ENCODE measurements at places on chromosomes 4 and X.

- DNase-seq = no peak
Observed at GRCh38 chrX:3461397-3462165, 115.1 kb upstream of the MXRA5 start.

- DNase-seq = no peak
Observed at GRCh38 chr4:163447481-163447880, 26.1 kb downstream of the TKTL2 start.

- DNase-seq = no peak
Observed at GRCh38 chrX:113275804-113276203, 435.2 kb upstream of the AMOT start.

DNA sequence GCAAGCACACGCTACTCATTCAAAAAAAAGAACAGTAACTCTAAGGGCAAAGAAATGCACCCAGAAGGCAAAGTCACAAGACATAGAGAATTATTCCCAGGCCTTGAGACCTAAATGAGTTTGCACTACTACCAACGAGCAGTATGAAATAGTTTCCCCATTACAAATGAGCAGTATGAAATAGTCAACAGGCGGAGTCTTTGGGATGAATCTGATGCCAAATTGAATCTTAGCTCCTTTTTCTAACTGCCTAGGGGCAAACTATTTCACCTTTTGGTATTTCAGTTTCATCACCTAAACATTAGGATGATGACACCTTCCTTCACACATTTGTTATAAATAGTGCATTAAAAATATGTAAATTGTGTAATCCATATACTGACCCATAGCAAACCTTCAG lies 213.0 kb upstream of the FAT4 start:
- DNase-seq = no peak

DNA sequence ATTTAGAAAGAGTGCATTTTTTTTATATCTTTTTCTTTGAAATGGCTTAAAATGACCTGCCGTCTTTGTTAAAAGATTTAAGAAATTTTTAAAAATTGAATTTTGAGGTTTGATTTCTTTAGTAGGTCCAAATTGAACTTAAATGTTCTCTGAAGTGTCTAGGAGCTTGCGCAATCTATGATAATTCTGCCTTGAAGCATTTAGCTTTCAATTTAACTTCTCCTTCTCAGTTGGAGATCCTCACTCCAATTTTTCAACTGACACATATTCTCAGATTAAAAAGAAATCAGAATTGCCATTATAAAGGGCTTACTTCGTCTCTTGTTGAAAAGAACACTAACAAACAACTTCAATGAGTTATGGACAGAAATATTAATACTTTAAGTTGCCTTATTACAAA lies 273.5 kb downstream of the TMA16 start:
- DNase-seq = no peak

- no peak for DNase-seq
Observed at GRCh38 chrX:39426101-39426500, 624.8 kb downstream of the MID1IP1 start.

DNA sequence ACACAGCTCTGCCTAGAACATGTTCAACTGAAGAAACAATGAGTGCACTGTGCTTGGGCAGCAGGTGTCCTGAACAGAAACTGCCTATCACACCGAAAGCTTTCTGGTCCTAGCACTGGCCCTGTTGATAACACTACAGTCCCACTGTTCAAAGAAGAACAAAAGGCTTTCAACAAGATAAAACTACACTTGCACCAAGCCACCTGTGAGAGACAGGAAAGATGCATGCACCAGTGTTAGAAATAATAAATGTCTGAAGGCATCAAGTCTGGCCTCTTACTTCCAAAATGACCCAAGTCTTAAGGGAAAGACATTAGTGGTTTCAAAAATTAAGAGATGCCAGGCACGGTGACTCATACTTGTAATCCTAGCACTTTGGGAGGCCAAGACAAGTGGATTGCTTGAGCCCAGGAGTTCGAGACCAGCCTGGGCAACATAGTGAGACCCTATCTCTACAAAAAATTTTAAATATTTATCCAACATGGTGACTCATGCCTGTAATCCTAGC lies 68.7 kb downstream of the APBB2 start:
- DNase-seq = no peak

GRCh38 chr4:151100531-151100930 lies 1.1 kb downstream of the RPS3A start:
- DNase-seq = no peak

GRCh38 chr4:166941629-166942028 lies 292.7 kb downstream of the SPOCK3 start:
- DNase-seq = no peak

GRCh38 chr4:54746218-54746617 lies 88.5 kb downstream of the KIT start:
- no peak for DNase-seq

GRCh38 chr4:664713-665231 lies 9.3 kb downstream of the ATP5ME start:
- no peak for DNase-seq

DNA sequence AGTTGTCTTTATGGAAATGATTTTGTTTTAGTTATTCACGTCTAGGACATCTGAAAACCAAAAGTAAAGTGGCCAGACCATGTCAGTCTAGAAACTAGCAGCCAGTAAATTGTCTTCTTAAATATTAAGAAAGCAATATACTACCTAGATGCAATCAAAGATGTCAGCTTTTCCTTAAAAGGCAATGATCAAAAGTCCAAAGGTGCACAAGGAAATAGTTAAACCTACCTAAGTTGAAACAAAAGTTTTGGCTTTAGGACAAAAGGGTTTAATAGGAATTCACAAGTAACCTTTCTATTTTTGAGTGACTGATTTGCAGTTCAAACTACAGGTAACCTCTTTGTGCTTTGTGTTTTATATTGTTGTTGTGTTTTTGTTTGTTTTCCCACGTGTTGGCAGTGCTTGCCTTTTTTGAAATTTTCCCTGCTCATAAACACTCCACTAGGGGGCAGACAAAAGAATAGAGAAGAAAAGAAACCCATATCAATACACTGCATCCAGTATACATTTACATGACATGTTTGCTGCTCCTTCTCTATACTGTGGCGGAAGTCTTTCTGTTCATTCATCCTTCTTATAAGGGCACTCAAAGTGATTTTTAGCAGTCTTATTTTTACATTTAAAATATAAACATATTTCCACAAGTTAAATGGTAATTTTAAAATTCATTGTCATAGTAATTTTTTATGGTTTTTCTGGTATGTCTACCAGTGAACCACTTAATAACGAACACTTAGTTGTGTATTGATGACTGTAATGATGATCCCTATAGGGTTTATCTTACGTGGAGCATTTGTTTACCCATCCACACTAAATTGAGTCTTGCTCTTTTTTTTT lies 62.7 kb downstream of the GAB1 start:
- DNase-seq = no peak

GRCh38 chr4:68655764-68656444 lies 14.5 kb downstream of the UGT2B15 start:
- no peak for DNase-seq

DNA sequence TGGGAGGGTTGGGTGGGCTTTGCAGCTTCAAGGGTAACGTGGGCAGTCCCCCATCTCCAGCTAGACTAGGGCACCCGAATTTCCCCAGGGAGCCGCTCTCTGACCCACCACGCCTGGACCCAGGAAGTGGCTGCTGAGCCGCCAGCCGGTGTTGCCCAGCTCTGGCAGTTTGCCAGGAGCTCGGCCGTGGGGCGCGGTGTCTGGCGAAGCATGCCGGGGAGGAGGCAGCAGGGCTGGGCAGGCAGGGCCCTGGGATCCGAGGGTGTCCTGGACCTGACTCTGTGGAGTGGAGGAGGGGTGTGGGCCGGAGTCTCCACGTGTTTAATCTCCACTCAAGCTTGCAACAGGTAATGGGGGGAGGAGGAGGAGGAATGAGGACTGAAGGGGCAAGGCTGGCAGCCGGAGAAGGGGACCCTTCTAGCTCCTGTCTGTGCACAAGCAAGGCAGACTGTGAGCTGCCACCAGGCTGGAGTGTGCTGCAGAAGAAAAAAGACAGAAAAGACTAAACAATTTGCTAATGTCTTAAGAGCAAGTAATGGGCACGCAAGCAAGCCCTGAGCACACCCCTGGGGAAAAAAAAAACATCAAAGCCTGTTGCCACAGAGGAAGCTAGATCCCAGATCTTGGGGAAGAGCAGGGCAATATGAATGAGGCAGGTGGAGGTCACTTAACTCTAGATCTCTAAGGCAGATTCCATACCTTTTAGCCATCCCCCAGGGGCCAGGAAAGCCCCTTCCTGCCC lies 2.4 kb downstream of the LONRF3 start:
- DNase-seq = no peak

- no peak for DNase-seq
Observed at GRCh38 chr4:158538176-158538575, 16.5 kb downstream of the RXFP1 start.

DNA sequence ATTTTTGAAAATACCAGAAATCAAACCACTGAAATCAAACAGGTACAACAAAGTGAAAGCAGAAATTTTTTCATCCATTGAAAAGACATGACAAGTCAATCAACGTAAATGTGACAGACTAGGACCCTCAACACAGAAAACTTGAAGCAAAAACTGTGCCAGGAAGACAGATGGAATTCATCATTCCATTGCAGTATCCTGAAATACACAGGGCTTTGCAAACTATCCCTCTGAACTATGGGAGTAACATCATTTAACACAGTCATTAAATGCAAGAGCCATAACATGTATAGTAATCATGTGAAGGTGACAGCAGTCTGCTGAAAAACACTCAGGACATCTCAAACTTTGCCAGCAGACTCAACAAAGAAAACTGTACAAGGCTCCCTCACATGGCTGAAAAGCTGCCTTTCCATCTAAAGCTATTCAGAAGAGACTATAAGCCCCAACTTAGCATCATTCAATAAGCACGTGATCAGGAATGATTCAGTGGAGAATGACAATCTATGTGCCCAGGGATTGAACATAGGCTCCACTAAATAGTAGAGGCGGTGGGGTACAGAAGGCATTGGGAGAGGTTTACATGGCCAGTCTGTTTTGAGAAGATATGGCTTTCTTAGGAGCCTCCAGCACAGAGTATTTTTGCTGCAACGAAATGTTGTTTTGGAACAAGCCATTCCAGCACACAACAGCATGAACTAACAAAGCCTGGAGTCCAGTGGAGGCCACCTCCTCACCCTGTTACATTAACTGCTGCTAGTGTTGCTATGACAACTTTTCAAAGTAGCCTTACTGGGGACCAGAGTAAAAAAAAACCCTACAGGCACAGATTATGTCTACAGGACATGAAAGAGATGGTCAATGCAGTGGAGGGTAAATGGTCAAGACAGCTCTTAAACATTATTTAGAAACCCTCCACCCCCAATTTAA lies 274.5 kb upstream of the NOCT start:
- DNase-seq = no peak

- no peak for DNase-seq
Observed at GRCh38 chr4:98851806-98852205, 77.1 kb downstream of the EIF4E start.

- no peak for DNase-seq
Observed at GRCh38 chr4:8488791-8489369, 48.3 kb downstream of the TRMT44 start.

DNA sequence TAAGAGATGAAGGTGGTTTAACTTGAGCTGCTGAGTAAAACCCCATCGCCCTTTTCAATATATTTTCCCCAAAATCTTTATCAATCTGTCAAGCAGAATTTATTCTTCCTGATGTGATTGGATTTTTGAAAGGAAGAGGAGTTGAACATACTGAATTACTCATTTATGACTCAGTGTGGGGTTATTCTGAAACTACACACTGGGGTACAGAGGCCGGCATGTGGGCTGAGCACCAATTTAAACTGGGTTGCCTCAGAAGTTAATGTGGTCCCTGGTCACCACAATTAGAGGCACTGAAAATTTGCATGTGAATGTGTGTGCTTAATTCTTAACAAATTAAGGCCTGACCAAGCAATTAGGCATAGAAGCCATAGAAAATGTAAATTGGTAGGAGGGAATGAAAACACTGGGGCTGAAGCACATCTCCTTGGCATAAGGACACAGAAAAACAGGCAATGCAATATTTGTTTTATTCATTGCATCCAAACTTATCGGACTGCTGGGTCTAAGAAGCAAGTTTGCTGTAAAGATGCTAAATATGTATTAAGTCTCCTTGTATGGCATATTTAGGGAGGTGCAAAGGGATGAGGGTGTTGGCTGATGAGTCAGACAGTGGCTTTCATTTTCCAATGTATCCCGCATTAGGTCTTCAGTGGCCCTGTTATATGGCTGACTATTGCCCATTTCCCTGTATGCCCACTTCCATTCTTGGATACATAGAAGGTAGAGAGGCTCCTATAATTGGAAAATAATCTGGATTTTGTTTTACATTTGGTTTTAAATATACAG lies 170.9 kb downstream of the IL15 start:
- DNase-seq = no peak

GRCh38 chr4:140877781-140878180 lies 121.6 kb upstream of the TBC1D9 start:
- DNase-seq = no peak

DNA sequence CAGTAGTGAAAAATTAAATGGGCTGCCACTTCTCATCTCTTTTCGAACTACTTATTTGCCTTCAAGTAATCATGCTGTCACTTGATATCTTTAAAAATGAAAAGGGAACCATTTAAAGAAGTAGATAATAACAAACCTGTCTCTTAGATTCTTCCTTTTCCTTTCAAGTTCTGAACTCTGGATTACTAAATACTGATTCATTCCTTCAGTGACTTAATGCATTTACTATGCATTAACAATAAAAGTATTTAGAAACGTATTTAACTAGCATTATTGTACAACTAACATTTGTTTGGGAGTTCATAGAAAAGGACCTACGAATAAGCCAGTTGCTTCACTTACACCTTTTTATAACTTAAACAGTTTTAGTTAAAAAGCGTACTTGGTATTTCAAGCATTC lies 61.1 kb upstream of the RAB33B start:
- no peak for DNase-seq

DNA sequence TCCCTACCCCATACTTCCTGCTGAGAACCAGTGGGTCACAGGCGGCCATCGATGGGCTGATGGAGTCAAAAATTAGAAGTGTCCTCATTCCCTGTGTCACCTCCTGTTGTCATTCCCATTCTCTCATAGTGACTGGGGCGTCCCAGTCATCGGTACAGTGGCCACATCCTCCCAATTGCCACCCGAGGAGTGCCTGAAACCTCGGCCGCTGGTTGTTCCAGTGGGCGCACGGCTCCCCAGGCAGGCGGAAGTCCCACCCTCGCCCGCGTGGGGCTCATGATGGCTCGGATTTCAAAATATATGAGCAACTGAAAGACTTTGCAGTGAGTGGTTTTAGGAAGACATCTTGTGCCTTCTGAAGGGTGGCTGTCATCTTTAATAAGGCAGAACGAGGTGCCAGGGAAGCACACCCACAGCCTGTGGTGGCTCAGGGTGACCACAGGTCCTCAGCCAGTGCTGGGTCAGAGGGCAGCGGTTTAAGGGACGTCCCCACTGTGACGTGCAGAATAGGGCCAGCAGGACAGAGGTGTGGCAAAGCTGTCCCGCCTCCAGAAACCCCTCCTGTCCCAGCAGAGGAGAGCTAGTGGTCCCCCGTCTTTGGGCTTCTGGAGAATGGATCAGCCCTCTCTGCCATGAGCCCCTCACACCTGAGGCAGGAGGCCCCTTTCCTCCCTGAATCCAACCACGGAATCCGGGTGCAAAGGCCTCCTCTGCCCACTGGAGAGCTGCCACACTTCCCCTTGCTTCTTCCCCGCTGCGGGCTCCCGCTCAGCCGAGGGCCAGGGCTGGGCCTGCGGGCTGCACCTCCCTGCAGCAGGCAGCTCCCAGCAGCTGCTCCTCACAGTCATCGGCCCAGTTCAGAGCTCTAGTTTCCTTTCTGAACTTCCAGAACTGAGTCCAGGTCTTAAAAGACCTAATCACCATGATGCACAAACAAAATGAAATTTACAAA lies 90.4 kb downstream of the ABLIM2 start:
- no peak for DNase-seq
